Stimulated activated CD8-positive, alpha-beta memory T cell treated with anti-CD3 and anti-CD28 coated beads, Interleukin-4, amount 100 ng/mL, for 4 hours (primary cell): ENCODE measurements at places on chromosomes 6 and 20.

GRCh38 chr6:139364302-139364981 lies 10.0 kb downstream of the CITED2 start:
- no peak for DNase-seq

- no peak for DNase-seq
Observed at GRCh38 chr20:50153153-50153499, 397 bp downstream of the PEDS1 start.

GRCh38 chr20:13277663-13278295 lies 56.7 kb downstream of the ISM1 start:
- no peak for DNase-seq

DNA sequence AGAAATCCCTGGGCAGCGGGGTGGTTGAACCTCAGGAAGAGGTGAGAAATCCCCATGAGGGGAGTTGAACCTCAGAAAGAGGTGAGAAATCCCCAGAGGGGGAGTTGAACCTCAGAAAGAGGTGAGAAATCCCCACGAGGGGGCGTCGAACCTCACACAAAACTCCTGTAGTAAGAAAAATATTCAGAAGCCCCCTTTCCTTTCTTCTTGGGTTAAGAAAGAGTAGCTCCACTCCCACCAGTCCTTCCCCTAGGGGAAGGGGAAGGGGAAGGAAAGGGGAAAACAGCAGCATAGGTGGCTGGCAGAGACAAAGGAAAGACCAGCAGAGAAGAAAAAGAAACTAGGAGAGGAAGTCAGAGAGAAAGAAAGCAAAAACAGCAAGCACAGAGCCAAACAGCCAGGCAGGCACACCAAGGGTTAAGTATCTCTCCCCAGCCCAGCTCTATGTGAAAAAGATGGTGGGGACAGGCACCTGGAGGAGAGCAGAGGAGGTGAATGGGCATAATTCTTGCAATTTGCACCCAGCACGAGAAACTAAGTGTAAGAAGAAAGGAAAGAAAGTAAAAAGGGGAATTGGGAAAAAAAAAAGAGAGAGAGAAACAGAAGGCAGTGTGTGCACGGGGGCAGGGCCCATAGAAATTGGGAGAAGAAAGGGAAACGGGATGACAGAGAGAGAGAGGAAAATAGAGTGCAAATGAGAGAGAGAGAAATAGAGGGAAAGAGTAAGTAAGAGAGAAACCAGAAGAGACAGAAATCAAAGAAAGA lies 88.2 kb downstream of the PLG start:
- no peak for DNase-seq

DNA sequence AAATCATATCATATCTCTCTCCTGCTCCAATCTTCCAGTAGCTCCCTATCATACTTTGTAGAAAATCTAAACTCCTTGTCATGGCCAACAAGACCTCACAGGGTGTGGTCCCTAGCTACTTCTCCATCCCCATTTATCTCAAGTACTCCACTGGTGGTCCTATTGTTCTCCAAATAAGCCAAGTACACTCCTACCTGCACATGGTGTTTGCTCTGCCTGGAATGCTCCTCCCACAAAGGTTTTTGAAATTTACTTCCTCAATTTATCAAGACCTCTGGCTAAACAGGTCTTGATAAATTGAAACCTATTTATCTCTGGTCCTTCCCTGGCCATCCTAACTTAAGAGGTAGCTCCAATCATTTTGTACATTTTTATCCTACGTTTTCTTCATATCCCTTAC lies 12.1 kb downstream of the TMX4 start:
- no peak for DNase-seq

GRCh38 chr6:30889921-30890645 lies 5.8 kb downstream of the DDR1 start:
- no peak for DNase-seq

DNA sequence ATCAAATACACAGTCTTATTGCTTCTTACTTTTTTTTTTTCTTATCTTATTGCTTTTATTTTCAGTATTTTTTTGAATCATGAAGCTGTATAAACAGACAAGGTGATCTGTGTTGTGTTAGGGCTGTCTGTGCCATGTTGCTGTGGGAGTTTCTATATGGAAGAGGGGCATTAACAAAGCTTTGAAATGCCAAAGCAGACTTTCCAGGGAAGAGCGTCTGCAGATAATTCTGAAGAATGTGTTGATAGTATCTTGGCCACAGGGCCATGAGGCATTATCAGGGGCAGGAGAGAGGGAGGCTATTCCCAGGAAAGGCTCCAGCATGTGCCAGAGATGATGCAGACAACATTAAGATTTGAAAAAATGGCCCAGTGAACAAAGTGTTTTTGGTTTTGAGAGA lies 354.5 kb downstream of the UTRN start:
- DNase-seq = no peak

DNA sequence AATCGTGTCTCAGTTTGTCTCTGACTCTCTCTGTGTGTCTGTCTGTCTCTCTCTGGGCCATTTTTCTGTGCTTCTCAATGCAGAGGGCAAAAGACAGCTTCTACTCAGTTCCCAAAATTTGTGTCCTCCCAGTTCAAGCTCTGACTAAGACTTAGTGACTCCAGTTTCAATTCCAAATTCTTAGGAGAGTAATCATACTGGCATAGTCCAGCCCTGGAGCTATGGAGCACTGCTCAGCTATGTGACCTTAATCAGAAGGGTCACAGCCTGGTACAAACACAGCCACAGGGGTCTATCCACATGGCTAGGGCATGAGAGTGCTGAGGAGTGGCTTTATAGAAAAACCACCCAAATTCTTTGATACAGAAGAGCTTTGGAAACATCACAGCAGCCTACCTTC lies 91.9 kb downstream of the FOXF2 start:
- DNase-seq = no peak

DNA sequence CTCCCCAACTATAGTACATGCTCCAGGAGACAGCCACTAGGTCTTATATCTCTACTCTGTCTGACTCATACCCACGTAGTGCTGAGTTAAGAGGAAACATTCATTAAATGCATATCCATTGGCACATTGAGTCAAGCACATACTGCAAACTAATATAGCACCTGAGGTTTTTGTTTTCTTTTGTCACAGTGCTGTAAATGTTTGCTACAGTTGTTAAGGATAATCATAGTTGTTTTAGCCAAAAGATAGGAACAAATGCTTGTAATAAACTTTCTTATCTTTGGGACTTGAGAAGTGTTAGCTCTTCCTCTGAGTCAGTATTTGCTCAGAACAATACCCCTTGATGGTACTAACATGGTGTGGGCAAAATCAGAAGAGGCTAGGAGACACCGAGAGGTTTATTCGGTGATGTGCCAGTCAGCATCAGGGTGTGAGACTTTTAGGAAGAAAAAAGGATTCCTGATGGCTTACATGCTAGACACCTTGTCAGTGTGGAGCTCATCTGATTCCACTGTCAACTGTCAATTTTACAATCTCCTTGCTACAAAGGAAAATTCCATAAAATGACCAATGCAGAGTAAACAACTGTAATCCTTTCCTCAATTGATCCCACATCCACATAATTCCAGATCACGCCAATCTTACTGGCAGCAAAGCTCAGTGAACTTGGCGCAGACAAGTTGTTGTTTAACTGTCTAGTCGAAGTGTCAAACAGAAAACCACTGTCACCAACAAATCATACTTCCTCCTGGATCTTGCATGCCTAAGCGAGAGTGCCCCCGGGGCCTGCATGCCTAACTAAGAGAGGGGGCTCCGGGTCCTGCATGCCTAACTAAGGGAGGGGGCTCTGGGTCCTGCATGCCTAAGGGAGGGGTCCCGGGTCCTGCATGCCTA lies 36.1 kb downstream of the ELOVL2 start:
- no peak for DNase-seq

- DNase-seq = no peak
Observed at GRCh38 chr6:36641543-36641942, 37.0 kb upstream of the CDKN1A start.

GRCh38 chr6:135701426-135701825 lies 150.1 kb upstream of the PDE7B start:
- DNase-seq = no peak
